ENCODE measurements at places on chromosomes 1 and 21. TPM values are rescaled to one million over a fixed set of nuclear protein-coding genes. Genes with fewer than 3 reads are reported as not detected.

The EDARADD gene
- 0.70 TPM for polyA plus RNA-seq

The LELP1 gene
- polyA plus RNA-seq: not detected

The PRKAB2 gene
- polyA plus RNA-seq: 26.5 TPM

The ZNF697 gene
- polyA plus RNA-seq: 0.25 TPM

The FAM177B gene
- polyA plus RNA-seq: not detected

The ZNF648 gene
- not detected for polyA plus RNA-seq

The LDLRAD2 gene
- polyA plus RNA-seq: 1.3 TPM

The S100A8 gene
- polyA plus RNA-seq: 4.4 TPM

The PHLDA3 gene
- polyA plus RNA-seq: 57.3 TPM

The ASTN1 gene
- 9.3 TPM for polyA plus RNA-seq

The CSTB gene
- polyA plus RNA-seq: 83.3 TPM

The MYBPH gene
- polyA plus RNA-seq: 0.86 TPM
